Spleen (tissue), 13 donors: ENCODE measurements at places on chromosomes 7 and 10. TPM values are rescaled to one million over a fixed set of nuclear protein-coding genes. Genes with fewer than 3 reads are reported as not detected.

Gene PRPS1L1
- not detected for total RNA-seq

Gene CHAT
- not detected for total RNA-seq

Gene EVX1
- total RNA-seq: not detected

Gene RHOBTB1
- total RNA-seq: 12.1 TPM

Gene NUP205
- total RNA-seq: 51.5 TPM

Gene PHYHIPL
- total RNA-seq: not detected

Gene TSPAN33
- total RNA-seq: 38.2 TPM

Gene ATP5MK
- total RNA-seq: 153 TPM

Gene GJD4
- total RNA-seq: not detected

Gene ITGB8
- 0.50 TPM for total RNA-seq

Gene PRKG1
- 7.4 TPM for total RNA-seq

Gene GLI3
- total RNA-seq: 2.2 TPM

Gene CCDC172
- total RNA-seq: not detected

Gene GNAI1
- total RNA-seq: 14.5 TPM

Gene SMKR1
- total RNA-seq: not detected

Gene MYO1G
- 57.1 TPM for total RNA-seq

Gene MOGAT3
- total RNA-seq: not detected

Gene KCNMA1
- 63.6 TPM for total RNA-seq

Gene TMEM140
- 57.0 TPM for total RNA-seq
